MV-4-11 (cell line): ENCODE measurements at places on chromosomes 5 and 9.

DNA sequence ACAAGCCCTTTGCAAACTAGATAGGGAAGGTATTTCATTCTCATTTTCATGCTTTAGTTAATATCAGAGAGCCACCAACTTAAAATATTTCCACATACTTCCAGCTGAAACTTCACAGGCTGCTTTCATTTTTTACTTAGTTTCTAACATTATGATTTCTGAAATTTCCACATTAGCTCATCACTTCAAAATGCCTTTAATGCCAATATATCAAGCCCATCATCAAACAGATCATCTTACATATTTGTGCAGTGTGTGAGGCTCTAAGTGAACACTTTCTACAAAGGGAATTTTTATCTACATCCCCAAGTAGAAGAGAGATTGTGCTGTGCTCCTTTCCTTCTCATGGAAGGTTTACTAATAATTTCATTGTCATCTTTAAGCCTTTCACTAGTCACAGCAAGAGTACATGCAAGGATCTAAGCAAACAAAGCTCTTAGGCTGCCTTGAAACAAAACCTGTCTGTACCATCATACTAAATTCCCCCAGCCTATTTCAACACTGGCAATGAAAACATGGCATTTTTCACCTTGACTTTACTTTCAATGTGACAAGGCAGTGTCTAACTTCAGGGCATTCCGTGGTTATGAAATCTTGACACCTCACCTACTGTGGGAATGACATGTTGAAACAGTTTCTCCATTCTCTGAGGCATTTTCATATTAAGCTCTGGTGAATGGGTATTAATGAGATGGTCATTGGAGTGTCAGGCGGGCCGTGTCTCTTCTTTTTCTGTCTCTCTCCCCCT lies 45.4 kb downstream of the PPP2R2B start:
- DNase-seq, result no peak

GRCh38 chr5:178357678-178358077 lies 125.1 kb upstream of the PHYKPL start:
- DNase-seq, result no peak

- DNase-seq, result no peak
These were observed 61.0 kb upstream of the C5orf58 start for GRCh38 chr5:170171811-170172210.

DNA sequence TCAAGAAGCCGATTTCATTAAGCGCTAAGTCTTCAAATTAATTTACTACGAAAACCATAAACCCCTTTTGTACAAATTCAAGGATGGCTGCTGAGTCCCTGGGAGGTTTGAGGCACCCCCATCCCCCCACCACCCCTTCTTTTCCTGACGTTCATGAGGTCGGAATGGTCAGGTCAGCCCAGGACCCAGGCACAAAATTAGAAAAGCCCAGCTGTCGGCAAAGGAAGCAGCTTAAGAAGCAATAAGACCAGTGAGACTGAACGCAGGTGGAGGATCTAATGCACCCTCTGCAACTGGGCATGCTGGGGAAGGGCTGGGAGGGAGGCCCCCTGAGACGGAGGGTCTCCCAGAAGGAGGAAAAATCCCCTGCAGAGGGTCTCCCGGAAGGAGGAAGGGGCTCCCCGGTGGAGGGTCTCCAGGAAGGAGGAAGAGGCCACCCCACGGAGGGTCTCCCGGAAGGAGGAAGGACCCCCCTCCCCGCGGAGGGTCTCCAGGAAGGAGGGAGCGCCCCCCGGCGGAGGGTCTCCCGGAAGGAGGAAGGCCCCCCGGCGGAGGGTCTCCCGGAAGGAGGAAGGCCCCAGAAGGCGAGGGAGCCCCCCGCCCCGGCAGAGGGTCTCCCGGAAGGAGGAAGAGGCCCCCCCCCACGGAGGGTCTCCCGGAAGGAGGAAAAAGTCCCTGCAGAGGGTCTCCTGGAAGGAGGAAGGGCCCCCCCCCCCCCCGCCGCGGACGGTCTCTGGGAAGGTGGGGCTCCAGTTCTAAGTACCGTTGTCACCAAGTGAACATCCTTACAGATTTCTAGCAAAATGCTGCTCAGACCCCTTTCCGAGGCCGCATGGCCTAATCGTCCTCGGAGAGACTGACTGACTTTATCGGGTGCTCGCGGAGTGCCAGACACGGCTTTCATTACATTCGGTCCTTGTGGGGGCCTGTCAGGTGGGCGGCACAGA lies 74.4 kb upstream of the FCN1 start:
- DNase-seq, result no peak

DNA sequence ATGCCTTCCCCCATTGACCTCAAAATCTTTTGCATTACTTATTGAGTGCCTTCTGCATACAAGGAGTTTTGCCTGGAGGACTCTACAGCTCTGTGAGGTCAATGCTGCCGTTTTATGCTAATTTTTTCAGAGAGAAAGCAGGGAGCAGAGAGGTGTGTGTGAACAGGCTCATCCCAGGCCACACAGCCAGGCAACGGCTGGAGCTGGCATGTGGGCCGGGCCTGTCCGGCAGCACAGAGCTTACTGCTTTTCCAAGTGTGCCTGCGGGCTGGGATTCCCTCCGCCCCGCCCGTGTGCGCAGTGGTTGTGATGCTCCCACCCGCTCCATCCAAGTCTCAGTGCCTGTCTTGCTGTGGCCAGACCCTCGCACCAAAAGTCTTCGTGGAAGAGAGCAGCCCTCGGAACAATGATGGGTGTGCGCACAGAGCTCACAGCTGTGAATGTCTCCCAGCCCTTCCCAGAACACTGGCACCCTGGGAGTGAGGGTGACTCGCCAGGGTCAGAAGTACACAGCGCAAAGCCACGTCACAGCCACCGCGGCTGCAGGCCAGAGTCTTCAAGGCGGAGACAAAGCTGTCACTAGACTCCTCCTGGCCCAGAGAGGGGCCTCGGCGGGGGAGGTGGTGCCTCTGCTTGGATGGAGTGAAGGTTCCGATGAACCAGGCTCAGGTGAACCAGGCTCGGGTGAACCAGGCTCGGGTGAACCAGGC lies 82.8 kb downstream of the COL5A1 start:
- DNase-seq, result no peak

DNA sequence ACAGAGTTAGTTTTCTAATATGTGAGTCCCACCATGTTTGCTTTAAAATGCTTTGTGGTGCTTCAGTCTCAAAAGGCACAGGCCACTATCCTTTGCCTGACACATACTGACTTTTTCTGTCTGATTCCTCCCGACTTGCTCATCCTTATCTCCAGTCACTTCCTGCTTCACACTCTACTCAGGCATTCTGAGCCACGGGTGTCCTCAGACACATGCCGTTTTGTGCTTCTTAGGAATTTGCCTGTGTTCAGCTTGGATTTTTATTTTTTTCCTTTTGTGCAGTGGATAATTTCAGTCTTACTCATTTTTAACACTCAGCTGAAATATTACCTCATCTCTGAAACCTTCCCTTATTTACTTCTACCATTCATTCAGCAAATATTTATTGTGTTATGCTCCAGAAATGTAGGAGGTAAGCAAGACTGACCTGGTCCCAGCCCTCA lies 54.1 kb downstream of the MAN2A1 start:
- no peak for DNase-seq

- no peak for DNase-seq
These were observed 633.0 kb upstream of the C9orf72 start for GRCh38 chr9:28206280-28206679.
